Body of pancreas (tissue), 4 donors: ENCODE measurements at places on chromosomes 2 and 18.

DNA sequence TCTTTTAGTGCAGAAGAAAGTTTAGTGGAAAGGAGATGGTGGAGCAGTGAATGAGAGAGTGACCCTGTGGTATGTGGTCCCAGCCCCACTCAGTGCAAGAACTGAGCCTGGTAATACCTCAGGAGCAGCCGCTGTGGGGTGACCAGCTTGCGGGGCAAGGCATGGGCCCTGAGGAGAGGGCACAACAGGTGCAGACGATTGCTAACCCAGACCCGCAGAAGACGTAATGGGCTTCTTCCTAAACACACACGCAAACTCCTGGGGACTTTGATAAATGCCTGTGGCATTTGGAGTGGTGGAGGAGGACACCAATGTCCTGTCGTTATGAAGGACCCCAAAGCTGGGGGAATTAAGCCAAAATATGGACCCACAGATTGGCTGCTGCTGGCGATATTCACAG lies 78.7 kb downstream of the GFPT1 start:
- DNase-seq = no peak

DNA sequence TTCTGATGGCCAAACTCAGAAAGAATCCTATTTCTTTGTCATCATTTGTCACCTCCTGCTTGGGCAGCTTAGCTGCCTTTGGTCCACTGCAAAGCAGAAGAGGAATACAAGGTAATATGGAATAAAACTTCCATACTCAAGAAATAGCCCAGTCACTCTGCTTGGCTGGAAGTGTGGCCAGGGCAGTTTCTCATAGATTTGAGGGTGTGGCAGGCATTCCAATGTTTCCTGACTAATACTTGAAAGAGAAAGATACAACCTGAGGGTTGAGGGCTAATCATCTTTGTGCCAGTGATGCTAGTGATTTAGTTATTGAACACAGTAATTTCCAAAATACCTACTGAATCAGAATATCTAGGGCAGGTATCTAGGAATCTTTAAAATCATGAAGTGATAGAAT lies 83.1 kb downstream of the FAM161A start:
- no peak for DNase-seq

GRCh38 chr18:6614952-6615351 lies 114.6 kb upstream of the ARHGAP28 start:
- no peak for DNase-seq

GRCh38 chr2:173119069-173119807 lies 43.6 kb downstream of the MAP3K20 start:
- DNase-seq = peak; percentile 15

DNA sequence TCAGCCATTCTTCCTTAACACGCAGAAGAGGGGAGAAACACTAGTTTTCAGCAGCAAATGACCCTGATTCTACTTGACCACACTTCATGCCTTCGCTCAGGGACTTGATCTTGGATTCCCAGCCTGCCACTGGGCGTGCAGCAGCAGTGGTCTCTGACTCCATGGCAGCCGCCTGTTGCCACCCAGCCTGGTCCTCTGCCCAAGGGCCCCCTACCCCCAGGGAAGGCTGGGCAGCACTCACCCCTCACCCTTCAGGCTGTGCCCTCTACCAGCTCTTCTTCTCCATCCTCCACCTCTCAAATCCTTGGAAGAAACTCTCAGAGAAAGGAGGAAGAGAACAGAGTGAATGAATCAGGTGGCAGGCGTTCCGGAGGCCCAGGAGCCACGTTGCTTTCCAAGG lies 32.1 kb upstream of the RPL31 start:
- DNase-seq = no peak

- no peak for DNase-seq
These were observed 43.5 kb downstream of the MFSD6 start for GRCh38 chr2:190451561-190452176.

DNA sequence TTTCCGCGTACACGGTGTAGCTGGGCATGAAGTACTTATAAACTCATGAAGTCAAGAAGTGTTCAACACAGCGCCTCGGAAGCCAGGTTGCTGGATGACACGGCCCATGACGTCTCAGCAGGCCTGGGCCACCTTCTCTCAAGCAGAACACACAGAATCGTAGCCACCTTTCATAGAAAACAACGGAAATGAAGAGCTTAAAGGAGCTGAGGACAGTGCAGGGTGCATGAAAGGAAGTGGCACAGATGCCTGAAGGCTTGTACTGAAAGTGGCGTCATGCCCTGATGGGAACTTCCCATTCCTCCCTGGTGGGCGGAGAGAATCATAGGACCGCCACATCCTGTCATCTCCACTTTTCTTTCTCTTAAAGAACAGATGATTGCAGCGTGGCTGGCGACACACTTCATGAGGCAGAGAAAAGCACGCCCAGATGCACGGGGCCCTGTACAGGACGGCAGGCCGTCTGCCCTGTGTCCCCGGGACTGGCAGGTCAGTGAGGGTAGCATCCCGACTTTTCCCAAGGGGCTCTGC lies 31.1 kb downstream of the HDAC4 start:
- peak; percentile 9 for DNase-seq

DNA sequence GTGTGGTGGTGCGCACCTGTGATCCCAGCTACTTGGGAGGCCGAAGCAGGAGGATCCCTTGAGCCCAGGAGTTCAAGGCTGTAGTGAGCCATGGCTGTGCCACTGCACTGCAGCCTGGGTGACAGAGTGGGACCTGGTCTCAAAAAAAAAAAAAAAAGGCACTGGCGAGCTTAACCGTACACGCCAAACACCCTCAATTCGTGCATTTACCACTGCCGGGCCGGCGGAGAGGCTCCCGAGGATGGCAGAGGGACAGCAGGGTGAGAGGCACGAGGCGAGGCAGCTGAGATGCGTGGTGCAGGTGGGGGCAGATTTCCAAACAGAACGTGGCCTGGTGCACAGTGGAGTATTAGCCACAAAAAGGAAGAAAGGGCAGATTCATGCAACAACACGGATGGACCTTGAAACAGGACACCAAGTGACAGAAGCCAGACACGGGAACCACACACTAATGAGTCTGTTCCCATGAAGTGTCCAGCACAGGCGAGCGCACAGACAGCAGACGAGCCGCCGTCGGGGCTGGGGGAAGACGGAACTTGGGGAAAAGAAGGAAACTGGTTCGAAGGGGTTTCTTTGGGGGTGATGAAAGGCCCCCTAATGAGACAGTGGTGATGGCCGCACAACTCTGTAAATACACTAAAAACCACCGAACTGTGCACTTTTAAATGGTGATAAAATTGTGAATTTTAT lies 27.4 kb downstream of the SLC66A2 start:
- DNase-seq = peak; percentile 1

DNA sequence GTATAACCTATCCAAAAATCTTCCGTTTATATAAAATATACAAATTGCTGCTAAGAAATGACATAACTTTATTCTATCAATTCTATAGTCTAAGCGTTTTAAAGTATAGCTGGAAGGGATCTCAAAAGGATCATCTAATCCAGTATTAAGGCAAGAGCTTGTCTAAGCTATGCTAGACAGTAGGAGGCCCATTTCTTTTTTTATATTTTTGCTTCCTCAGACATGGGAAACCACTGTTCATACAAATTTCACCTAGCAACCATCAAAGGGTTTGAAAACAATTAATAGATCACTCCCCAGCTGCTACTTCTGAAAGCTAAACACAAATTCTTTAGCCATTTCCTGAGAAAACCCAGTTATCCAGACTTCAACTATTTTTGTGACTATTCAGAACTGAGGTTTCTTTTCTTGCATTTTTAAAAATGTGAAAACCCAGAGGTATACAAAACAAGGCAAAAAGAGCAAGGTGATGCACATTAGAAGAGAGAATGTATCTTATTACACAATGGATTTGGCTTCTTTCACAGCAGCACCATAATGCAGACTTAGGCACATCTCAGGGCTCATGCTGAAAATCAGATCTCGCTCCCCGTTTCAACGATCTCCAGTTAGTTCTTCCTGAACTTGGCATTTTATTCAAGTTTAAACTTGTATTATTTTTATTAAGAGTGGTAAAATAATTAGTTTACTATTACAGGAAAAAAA lies 274.4 kb downstream of the LRP1B start:
- DNase-seq = no peak

DNA sequence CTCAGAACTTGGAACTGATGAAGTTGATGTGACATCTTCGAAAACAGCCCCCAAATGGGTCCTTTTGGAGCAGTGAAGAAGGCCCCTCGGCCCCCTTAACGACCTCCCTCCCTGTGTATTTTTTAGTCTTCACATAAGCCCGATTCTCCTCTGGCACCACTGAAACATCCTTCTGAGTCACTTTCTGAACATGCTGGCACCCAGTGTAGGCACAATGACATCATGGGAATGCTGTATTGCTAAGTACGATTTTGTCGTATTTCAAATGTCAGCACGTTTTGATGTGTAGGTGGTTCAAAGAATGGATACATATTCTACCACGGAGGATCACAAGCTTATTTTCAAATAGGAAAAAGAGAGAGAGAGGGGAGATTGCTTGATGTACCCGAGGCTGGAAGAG lies 111.7 kb upstream of the RIOK3 start:
- DNase-seq = no peak

DNA sequence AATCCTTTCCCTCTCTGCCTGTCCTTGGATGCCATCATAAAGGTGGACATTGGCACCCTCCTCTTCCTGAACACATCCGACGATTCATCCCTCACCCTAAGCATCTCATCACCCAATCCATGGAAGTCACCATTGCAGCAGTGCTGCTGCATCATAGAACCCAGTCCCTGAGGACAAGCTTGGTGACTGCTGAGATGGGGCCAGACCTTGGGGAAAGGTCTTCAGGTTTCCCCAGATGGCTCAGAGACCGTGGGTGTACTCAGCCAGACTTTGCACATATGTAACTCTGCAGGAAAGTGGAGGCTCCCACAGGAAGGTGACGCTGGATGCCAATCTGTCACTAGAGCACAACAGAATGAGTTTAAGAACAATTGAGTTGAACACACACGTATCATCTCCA lies 202.2 kb downstream of the SOX11 start:
- no peak for DNase-seq

DNA sequence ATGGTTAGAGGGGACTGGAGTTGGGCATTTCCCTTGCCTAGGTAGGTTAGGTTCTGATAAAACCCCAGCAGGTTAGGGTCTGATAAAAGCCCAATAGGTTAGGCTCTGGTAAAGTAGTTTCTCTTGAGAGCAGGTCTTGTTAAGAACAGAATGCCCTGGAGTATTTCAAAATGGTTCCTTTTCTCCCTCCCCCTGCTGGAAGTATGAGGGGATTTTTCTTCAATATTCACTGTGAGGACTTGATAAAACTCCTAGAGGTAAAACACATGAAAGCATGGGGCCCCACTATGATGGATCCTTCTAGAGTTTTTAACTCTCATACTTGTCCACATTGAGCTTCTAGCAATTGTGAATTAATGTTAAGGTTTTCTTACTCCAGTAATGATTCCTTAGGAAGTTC lies 27.6 kb downstream of the ANKAR start:
- DNase-seq = no peak
